ENCODE measurements at places on chromosomes 1 and 21. TPM values are rescaled to one million over a fixed set of nuclear protein-coding genes. Genes with fewer than 3 reads are reported as not detected.

FCRLB gene
- 2.1 TPM for total RNA-seq

- H3K27me3 ChIP-seq = no peaks in the 10 kb centered on the region
- H3K4me1 ChIP-seq = peaks cover 2% of the 10 kb centered on the region
- H3K27ac ChIP-seq = no peak overlapping the region
- peak; percentile 90 for DNase-seq
- no peaks in the 10 kb centered on the region for H3K36me3 ChIP-seq
- no peak overlapping the region for H3K4me3 ChIP-seq
Observed at GRCh38 chr1:983798-984475, 2.0 kb upstream of the PERM1 start.

- no peaks in the 10 kb centered on the region for H3K27me3 ChIP-seq
- H3K27ac ChIP-seq = no peak overlapping the region
- H3K36me3 ChIP-seq = no peaks in the 10 kb centered on the region
- H3K4me1 ChIP-seq = no peaks in the 10 kb centered on the region
Observed at GRCh38 chr1:245116751-245117150, 38.0 kb upstream of the KIF26B start.

- peak; percentile 54 for DNase-seq
- H3K36me3 ChIP-seq = no peaks in the 10 kb centered on the region
- H3K4me3 ChIP-seq = no peak overlapping the region
- peaks cover 13% of the 10 kb centered on the region for H3K4me1 ChIP-seq
Observed at GRCh38 chr1:228156941-228157728, 7.4 kb downstream of the GJC2 start.

DNA sequence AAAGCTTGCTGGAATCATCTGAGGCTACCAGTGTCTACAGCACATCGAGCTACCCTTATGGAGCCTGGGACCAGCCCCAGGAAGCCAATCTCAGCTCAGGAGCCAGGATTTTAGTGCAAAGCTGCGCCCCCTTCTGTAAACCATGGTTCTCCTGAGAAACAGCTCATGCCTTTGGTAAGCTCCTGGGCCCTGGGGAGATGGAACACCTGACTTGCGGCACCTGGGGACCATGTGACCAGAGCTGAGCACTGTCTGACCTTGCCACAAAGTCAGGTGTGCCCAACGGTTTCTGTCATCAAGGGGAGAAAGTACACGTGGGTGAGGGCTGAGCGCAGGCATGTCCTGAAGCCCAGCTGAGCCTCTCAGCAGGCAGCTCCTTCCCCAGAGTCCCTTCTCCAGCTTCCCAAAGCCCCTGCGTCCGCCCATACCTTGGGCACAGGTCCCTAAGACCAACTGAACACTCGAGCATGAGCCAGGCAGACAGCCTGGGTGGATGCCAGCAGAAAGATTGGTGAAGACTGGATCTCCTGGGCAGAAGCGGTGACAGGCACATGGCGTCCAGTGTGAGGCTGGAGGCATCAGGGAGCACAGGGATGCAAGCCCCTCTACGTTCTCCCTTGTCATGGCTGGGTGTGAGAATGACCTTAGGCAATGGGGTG, 57.9 kb upstream of the TENT5B start:
- no peaks in the 10 kb centered on the region for H3K27me3 ChIP-seq
- H3K4me3 ChIP-seq = no peak overlapping the region
- no peak for DNase-seq
- no peak overlapping the region for H3K27ac ChIP-seq
- no peaks in the 10 kb centered on the region for H3K4me1 ChIP-seq
- no peaks in the 10 kb centered on the region for H3K36me3 ChIP-seq

DNA sequence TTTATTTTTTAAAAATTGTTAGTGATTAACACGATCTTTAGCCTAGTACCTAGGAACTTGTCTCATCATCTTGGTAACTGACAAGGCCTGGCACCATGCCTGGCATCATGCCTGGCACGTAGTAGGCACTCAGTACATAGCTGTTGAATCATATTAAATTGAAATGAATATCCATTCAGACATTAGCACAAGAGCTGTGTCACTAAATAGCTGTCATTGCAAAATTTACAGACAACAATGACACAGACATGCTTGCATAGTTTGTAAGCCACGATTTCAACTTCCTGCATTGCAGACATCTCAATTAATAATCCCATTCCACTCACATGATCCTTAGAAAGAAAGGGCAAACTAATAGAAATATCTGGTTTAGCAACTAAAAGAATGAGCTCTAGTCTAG, 15.4 kb upstream of the PHACTR4 start:
- no peaks in the 10 kb centered on the region for H3K27me3 ChIP-seq
- H3K36me3 ChIP-seq = no peaks in the 10 kb centered on the region
- no peak overlapping the region for H3K27ac ChIP-seq
- no peak for DNase-seq
- no peak overlapping the region for H3K4me3 ChIP-seq

DNA sequence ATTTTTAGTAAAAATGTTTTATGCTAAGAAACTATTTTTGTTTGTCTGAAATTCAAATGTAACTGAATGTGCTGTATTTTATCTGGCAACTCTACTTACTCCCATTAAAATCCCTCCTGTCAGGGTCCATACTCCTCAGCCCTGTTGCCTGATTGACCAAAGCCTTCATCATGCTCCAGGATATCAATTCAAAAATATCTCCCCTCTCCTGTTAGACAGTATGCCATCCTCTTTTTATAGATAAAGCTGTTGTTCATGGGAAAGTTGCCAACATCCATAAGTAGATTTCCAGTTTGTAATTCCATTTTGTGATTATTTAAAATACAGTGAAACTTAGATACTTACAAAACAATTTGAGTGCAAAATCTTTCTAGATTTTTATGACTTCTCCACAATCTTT, 65.7 kb downstream of the DTL start:
- no peaks in the 10 kb centered on the region for H3K36me3 ChIP-seq
- H3K27me3 ChIP-seq = no peaks in the 10 kb centered on the region
- no peak for DNase-seq

Measured in upper lobe of left lung (tissue), 6 donors.